ENCODE measurements at places on chromosomes 11 and 22.

DNA sequence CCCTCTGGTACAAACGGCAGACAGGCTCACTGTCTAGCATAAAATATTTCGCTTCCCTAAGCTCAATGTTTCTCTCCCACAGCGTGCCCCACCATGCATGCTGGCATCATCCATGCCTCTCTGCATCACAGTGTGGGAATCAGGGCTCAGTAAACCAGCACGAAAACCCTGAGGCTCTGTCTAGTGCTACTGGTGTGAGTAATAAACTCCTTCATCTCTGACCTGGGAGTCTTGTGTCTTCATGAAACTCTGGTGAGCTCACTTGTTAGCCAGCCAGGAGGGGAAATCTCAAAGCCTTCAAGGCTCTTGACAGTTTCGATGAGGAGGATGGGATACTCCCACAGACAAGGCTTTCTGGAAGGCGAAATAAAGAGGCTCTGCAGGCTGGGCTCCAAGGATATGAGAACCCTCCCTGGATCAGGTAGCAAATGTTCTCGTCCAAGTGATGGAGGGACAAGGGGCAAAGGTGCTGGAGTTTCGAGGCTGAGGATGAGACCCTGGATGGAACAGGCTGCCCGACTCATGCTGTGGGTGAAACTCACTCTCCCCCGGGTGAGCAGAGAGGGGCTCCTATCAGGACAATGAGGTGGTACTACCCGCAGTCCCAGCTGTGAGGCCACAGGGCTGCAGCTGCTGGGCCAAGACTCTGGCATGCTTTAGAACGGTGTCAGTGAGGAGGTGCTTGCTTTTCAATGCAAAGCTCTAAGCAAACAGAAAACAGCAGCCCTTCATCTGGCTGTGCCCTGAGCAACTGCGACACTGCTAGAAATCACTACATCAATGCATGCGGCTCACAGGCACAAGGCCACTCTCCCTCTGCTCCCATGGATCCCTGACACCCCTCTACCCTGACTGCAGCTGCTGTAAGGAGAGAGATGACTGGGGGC is 69.3 kb downstream of the SHANK2 start:
- no peak for DNase-seq

GRCh38 chr11:6812390-6813005 is 13.0 kb upstream of the OR6A2 start:
- no peak for DNase-seq

GRCh38 chr22:33350491-33350890 is 292.3 kb upstream of the SYN3 start:
- no peak for DNase-seq

DNA sequence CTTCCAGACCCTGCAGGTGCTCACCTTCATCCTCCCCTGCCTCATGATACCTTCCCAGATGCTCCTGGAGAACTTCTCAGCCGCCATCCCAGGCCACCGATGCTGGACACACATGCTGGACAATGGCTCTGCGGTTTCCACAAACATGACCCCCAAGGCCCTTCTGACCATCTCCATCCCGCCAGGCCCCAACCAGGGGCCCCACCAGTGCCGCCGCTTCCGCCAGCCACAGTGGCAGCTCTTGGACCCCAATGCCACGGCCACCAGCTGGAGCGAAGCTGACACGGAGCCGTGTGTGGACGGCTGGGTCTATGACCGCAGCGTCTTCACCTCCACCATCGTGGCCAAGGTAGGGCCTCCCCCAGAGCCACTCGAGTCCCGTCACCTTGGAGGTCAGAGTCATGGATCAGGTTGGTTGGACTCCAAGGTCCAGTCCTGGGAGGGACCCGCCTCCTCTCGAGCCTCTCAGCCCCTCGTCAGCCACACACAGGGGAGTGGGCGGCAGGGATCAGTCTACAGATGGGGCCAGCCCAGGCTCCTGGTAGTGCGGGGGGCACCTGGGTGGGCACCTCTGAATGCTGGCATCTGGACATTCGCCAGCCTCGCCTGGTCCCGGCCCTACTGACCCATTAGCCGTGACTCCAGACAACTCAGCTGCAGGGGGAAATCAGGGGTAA is 34.8 kb upstream of the SLC22A12 start:
- no peak for DNase-seq

DNA sequence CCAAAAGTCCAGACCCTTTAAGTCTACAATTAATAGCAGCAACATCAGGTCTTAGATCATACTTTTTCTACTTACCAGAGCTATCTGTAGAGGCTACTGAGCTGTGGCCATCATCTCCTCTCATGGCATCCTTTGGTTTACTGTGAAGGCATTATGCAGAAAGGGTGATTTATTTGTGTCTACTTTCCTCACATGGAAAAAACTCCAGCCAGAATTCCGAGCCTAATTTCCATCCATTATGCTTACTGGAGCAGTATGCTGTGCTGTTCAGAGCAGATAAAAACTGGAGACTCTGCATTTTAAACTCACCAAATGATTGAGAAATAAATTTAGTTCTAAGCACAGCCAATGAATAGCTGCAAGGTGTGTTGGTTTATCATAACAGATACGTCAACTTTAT is 581.8 kb downstream of the ETS1 start:
- DNase-seq = no peak

GRCh38 chr11:8787372-8787771 is 104.8 kb downstream of the RPL27A start:
- no peak for DNase-seq

GRCh38 chr11:113176599-113177360 is 137.6 kb upstream of the TTC12 start:
- DNase-seq = no peak
